MV-4-11 (cell line): ENCODE measurements at places on chromosomes 4 and X.

GRCh38 chr4:71229477-71230270 lies 109.1 kb upstream of the SLC4A4 start:
- DNase-seq: peak; percentile 9

DNA sequence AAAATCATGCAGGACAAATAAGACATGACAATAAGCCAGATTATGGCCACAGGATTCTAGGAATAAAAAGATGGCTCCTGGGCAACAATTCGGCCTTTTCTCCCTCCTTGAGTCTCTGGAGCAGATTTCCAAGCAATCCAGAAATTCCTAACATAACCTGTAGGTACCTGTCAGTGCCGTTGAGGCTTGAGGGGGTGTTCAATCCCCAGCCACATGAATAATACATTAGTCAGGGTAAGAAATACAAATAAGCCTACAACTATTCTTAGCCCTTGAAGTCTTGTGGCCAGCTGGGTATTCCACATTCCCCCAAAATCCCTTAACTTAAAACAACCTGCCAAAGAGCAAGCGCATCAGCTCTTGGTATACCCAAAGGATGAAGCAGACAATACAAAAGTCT lies 9.7 kb downstream of the CXorf38 start:
- DNase-seq: no peak

- DNase-seq: no peak
These were observed 127.2 kb downstream of the NPNT start for GRCh38 chr4:106022454-106022853.

DNA sequence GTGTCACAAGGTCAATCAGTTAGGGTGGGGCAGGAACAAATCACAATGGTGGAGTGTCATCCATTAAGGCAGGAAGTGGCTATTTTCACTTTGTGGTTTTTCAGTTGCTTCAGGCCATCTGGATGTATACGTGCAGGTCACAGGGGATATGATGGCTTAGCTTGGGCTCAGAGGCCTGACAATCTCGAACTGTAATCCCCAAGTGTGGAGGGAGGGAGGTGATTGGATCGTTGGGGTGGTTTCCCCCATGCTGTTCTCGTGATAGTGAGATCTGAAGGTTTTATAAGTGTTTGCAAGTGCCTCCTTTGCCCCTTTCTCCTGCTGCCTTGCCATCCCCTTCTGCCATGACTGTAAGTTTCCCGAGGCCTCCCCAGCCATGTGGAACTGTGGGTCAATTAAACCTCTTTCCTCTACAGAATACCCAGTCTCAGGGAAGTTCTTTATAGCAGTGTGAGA lies 36.7 kb upstream of the STS start:
- peak; percentile 81 for DNase-seq

DNA sequence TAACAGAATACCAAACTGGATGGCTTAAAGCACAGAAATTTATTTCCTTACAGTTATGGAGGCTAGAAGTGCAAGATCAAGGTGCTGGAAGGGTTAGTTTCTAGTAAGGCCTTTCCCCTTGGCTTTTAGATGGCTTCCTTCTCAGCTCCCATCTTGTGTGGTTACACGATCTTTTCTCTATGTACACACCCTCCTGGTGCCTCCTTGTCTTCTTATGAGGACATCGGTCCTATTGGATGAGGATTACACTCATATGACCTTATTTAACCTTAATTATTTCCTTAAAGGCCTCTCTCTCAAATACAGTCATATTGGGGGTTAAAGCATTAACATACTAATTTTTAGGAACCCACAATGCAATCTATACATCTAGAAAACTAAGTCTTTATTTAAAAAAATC lies 787.9 kb upstream of the GALNTL6 start:
- peak; percentile 59 for DNase-seq

DNA sequence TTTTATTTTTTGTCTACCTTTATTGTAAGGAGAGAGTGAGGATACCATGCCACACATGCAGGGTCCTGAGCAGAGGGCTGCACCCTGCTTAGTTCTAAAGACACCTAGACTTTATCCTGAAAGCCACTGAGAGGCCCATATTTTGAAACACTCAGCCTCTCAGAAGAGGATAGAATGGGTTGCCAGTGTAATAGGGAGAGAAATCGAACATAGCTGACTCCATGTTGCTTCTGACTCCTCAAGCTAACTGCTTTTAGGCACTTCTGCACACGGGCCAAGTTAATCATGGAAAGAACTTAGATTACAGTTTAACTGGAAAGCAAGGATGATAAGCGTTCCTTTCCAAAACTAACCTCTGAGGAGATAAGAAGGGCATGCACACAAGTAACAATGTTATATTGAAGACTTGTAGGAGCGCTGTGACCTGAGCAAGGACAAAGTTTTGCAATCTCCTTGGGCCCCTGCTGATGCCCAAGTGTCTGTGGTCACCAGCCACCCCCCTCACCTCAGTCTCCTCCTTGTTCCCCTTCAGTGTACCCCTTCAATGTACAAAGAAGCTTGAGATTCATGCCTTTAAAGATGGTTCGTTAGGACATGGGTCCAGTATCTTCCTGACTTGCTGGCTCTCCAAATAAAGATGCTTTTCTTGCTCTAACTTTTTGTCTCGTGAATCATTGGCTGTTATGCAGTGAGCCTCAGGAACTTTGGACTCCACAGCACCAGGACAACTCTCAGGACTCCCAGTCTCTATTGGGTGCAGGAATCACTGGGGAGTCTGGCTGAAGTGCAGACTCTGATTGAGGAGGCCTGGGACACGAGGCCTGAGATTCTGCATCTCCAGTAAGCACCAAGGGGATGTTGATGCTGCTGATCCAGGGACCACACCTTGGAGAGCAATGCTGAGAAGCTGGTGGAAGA lies 25.4 kb upstream of the CD99 start:
- no peak for DNase-seq

DNA sequence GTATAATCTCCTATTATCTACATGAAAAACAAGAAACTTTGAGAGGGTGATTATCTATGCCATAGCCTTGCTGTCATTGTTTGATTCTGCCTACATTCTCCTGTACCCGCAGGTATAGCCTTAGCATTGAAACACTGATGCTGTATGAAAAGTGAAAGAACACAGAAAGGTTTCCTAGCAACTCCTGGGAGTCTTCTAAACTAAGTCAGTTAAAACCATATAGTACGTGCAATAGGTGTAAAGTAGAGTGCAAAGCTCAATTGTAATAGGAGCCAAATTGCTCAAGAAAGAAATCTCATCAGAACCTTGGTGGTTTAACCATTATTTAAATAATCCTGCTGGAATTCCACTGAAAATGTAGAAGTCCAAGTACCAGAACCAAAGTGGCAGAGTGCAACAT lies 489.7 kb downstream of the PCDH10 start:
- DNase-seq: no peak

DNA sequence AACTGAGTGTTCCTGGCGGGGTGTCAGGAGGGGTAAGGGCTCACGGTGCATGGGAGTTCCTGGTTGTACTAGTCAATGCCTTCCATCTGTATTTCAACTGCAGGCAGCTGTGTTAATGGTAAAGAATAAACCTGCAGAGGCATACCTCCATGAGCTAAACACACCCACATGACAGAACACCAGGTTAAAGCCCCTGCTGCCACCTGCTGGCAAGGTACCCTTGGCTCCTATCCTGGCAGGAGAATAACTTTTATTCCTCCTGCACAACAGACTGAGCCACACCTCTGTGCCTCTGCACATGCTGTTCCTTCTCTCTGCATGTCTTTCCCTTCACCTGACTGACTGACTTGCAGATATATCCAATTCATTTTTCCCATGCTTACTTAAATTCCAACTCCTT lies 11.1 kb downstream of the ITIH6 start:
- no peak for DNase-seq

DNA sequence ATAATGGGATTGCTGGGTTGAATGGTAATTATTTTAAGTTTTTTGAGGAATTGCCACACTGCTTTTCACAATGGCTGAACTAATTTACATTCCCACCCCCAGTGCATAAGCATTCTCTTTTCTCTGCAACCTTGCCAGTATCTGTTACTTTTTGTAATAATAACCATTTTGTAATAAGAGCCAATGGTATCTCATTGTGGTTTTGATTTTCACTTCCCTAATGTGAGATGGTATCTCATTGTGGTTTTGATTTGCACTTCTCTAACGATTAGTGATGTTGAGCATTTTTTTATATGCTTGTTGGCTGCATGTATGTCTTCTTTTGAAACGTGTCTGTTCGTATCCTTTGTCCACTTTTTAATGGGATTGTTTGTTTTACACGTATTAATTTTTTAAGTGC lies 213.1 kb upstream of the HDX start:
- DNase-seq: peak; percentile 74

DNA sequence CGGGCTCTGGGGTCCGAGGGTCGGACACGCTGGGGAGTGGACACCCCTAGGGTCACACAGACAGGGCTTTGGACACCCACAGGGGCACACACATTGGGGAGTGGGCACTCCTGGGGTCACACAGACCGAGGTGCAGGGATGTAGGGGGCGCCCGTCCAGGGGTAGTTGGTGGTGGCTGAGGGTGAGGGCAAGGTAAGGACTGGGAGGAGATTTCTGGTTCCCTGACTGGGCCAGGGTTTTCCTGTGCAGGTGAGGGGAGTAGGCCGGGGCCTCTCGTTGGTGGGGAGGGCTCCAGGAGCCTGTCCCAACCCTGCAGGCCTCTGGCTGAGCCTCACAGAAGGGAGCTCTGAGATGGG lies 21.9 kb upstream of the WDR45 start:
- DNase-seq: no peak

DNA sequence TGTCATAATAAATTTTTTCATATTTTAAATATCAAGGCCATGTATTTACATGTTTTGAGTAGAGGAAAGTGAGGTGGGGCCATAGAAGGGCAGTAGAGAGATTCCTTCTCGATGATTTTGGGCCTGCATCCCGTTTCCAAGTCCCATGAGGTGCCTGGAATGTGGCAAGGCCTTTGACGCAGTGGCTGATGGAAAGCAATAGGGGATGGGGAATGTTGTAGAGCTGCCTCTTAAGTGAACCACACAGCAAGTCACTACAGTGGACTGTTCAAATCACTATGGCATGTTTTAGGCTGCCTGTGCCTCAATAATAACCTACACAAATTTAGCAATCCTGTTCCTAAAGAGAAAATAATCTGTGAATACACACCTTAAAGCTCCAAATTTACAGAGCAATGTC lies 48.3 kb downstream of the ANXA5 start:
- no peak for DNase-seq

- DNase-seq: peak; percentile 14
These were observed 102.3 kb downstream of the ADRA2C start for GRCh38 chr4:3868211-3869173.
